ENCODE measurements at places on chromosomes 12 and 14.

DNA sequence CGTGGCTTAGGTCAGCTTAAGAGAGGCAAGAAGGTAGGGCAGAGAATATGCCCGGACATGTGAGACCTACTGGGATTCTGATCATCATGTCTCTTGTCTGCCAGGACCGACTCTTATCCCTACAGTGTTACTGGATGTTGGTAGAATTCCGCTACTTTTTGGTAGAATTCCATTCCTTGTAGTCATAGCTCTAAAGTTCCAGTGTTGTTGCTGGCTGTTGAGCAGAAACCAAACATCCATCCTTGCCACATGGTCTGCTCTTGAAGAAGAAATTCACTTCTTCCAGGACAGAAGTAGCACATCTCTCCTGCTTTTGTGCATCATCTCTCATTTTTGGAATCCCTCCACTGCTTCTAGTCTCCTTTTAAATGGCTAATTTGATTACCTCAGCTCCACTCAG lies 453.7 kb downstream of the RPL10L start:
- no peak for DNase-seq

DNA sequence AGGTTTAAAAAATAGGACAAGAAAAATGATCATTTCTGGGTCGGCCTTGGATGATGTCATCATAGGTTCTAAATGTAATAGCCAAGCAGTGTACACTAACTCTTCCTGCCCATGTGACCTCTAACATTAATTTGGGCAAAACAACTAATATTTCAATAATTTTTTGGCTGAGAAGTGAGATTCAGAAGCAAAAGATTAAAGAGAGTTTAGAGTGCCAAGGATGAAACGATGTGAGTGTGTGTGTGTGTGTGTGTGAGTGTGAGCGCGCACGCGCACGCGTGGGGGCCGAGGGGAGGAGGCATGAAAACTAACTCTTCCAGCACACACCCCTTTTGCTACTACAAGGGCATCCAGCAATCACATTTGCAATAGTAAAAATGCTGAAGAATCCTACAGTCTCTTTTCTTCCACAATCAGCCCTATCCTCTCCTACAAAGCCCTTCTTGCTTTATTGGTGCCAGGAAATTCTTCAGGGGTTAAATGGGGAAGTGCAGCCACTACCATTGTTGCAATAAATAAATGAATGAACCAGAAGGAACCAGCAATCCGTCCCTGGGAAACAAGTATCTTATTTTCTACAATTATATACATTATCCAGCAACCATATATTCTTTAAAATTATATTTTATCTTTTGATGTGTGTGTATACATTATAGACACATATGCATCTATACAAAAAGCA lies 52.9 kb downstream of the PEBP1 start:
- DNase-seq = no peak

DNA sequence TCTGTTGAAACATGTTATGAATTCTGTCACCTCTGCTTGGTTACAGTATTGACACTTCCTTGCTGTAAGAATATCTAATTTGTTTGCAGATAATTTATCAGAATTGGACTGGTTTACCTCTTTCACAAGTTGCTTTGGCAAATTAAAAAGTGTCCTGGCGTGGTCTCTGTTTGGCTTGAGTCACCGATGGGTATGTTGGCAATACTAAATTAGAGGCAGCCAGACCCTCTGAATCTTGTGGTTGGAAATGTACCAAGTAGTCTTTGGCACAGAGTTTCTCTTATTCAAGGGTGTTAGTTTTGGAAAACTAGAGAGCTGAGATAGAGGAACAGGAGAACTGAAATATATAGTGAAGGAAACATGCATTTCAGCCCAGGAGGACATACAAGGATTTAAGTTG lies 521.1 kb upstream of the MGAT4C start:
- DNase-seq = no peak

DNA sequence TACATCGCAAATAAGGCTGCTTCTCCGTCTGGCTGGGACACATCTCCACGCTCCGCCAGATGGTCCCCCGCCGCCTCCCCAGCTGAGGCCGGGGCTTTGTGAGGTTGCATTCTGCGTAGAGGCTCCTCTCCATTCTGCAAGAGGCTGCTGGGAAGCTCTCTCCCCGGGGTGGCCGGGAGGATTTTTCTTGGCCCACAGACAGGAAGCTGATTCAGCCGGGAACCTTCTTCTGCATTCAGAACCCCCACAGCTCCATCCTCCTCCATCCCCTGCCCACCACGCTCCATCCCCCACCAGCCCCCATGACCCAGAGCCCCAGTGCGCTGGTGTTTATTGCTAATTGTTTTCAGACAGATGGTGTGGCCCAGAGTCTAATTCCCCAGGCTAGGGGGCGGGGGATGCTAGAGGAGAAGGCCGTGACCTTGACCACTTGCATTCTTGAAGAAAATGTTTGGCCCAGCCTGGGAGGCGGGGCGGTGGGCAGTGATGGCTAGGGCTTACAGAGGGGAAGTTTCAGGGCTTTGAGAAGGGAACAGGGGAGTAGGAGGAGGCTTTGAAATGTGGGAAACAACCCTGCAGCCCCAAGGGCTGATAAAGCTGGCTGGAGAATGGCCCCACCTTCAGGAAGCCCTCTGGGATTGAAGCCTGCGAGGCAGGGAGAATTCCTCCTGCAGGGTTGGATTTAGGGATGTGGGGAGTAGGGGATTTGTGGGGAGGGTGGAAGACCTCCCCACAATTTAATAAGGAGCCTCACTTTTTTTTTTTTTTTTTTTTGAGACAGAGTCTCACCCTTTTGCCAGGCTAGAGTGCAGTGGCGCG lies 88.5 kb upstream of the NCOR2 start:
- DNase-seq = no peak

- no peak for DNase-seq
These were observed 7.1 kb downstream of the RAPGEF3 start for GRCh38 chr12:47751561-47751960.

- DNase-seq = no peak
These were observed 236.8 kb upstream of the BTG1 start for GRCh38 chr12:92382383-92382878.

DNA sequence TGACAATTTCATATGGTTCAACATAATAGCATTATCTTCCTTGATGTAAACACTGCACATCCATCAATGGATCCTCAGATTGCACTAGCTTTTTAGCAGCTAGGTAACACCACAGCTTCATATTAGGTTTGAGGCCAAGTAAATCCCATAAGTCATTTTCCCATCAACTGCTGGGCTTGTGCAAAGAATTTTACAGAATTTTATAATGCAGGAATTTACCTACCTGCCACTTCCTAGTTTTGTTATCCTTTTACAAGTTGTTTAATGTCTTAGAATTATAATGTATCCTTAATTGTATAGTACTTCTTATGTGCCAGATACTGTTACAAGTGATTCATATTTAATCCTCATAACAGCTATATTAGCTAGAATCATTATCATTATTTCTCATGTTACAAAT lies 36.4 kb downstream of the CPNE8 start:
- no peak for DNase-seq

DNA sequence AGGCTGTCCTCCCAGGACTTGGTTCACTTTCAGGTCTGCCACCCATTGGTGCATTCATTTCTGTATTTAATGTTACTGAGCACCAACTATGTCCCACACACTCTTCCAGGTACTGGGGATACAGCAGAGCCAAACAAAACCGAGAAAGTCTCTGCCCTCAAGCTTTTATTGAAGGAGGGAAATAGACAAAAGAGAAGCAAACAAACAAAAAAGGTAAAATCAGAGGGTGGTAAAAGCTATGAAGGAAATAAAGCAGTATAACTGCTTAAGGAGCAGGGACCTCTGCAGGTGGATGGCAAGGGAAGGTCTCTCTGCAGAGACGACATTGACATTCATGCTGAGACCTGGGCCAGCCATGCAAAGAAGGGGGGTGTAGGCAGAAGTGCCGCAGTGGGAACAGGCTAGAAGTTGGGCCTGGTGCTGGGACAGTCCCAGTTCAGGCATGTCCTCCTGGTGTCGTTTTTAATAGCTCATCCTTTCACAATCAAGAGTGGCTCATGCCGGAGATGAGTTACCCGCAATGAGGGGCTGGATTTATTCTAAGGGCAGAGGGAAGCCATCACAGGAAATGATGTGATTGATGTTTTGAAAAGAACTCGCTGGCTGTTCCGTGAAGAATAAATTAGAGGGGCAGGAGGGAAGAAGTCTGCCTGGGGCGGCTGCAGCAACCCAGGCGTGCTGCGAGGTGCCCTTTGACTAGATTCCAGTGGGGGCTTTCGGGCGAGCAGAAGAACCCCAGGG lies 72.8 kb downstream of the IRF2BPL start:
- peak; percentile 41 for DNase-seq
